ENCODE measurements at places on chromosomes 4 and X. TPM values are rescaled to one million over a fixed set of nuclear protein-coding genes. Genes with fewer than 3 reads are reported as not detected.

DNA sequence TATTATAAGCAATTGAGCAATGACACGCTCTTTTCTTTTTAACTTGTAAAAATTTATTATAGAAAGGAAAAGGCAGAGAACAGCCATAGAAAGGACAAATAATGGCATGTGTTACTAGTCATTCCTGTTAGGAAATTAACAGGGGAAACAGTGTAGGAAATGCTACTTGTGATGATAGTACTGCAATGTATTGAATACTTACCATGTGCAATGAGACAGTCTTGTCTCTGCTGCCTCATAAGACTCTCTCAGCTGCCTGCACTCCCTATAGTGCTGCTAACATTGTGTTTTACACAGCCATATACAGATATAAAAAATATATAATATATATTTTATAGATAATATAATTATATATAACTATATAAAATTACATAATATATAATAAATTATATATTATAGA lies 62.3 kb upstream of the SHOX start:
- H3K4me1 ChIP-seq, result no peaks in the 10 kb centered on the region
- H3K27me3 ChIP-seq, result no peaks in the 10 kb centered on the region
- DNase-seq, result no peak
- H3K27ac ChIP-seq, result no peak overlapping the region
- no peak overlapping the region for H3K4me3 ChIP-seq

The CLIC2 gene
- total RNA-seq, result 0.43 TPM

GRCh38 chr4:168515222-168516011 lies 18.6 kb downstream of the PALLD start:
- no peaks in the 10 kb centered on the region for H3K36me3 ChIP-seq
- H3K27ac ChIP-seq, result no peak overlapping the region
- peaks cover 23% of the 10 kb centered on the region for H3K4me1 ChIP-seq
- no peak overlapping the region for H3K4me3 ChIP-seq
- H3K27me3 ChIP-seq, result no peaks in the 10 kb centered on the region

GRCh38 chr4:87030755-87031441 lies 96.1 kb downstream of the AFF1 start:
- H3K36me3 ChIP-seq, result no peaks in the 10 kb centered on the region
- no peak for DNase-seq
- peaks cover 37% of the 10 kb centered on the region for H3K4me1 ChIP-seq
- H3K27ac ChIP-seq, result no peak overlapping the region
- H3K27me3 ChIP-seq, result no peaks in the 10 kb centered on the region
- H3K4me3 ChIP-seq, result no peak overlapping the region

DNA sequence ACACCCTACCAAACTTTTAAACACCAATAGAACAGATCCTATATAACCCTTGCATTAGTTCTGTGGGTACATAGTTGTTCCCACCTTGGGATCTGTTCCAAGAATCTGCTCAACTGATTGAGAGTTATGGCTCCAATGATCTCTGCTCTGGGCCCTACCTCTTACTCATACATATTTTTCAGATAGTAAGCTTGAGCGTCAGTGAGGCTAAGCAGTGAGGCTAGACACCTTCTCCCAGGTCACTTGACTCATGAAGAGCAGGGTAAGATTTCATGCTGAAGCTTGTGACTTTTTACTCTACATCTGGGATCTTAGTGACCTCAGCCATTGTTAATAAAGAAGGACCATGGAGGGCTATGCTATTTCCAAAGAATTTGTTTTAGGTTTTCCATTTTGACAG lies 23.1 kb upstream of the TNIP3 start:
- peaks cover 8% of the 10 kb centered on the region for H3K36me3 ChIP-seq
- H3K4me3 ChIP-seq, result no peak overlapping the region
- no peak overlapping the region for H3K27ac ChIP-seq
- peaks cover 68% of the 10 kb centered on the region for H3K4me1 ChIP-seq
- DNase-seq, result no peak
- no peaks in the 10 kb centered on the region for H3K27me3 ChIP-seq

- no peak for DNase-seq
- peaks cover 33% of the 10 kb centered on the region for H3K36me3 ChIP-seq
Observed at GRCh38 chr4:16217300-16218051, 8.8 kb downstream of the TAPT1 start.

- DNase-seq, result no peak
- no peaks in the 10 kb centered on the region for H3K27me3 ChIP-seq
- H3K27ac ChIP-seq, result no peak overlapping the region
Observed at GRCh38 chr4:93237521-93237920, 591.0 kb upstream of the ATOH1 start.

GRCh38 chr4:56424697-56425514 lies 10.5 kb downstream of the PPAT start:
- H3K27me3 ChIP-seq, result no peaks in the 10 kb centered on the region
- no peak overlapping the region for H3K4me3 ChIP-seq
- H3K4me1 ChIP-seq, result peaks cover 24% of the 10 kb centered on the region
- no peak overlapping the region for H3K27ac ChIP-seq

DNA sequence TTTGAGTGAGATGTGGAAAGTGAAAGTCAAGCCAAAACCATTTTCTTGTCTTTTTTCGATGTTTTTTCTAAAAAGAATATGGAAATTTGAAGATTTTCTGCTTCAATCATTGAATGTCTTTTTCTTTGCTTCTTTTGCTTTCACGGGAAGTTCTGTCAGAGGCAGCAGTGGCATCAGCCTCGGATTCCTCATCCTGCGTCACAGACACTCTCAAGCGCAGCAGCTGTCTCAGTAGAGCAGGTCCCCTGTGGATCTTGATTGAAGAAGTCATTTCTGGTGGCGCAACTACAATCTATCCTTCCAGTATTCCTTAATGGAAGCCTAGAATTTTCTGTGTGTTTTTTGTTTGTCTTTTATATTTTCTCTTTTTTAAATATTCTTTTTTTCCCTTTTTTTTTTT lies 52.7 kb upstream of the NEIL3 start:
- no peaks in the 10 kb centered on the region for H3K36me3 ChIP-seq
- no peak overlapping the region for H3K27ac ChIP-seq
- DNase-seq, result no peak
- no peaks in the 10 kb centered on the region for H3K4me1 ChIP-seq

- H3K27me3 ChIP-seq, result no peaks in the 10 kb centered on the region
- no peaks in the 10 kb centered on the region for H3K4me1 ChIP-seq
- no peak overlapping the region for H3K4me3 ChIP-seq
- DNase-seq, result no peak
- H3K27ac ChIP-seq, result no peak overlapping the region
- H3K36me3 ChIP-seq, result no peaks in the 10 kb centered on the region
Observed at GRCh38 chrX:57134702-57135101, 2.5 kb downstream of the SPIN2A start.

The TLR1 gene
- total RNA-seq, result 1.7 TPM

GRCh38 chr4:157896726-157897125 lies 276.1 kb downstream of the GASK1B start:
- no peak for DNase-seq
- H3K27me3 ChIP-seq, result no peaks in the 10 kb centered on the region
- H3K36me3 ChIP-seq, result no peaks in the 10 kb centered on the region
- no peak overlapping the region for H3K27ac ChIP-seq

The GYG2 gene
- not detected for total RNA-seq

The SPANXD gene
- total RNA-seq, result not detected

The HDX gene
- total RNA-seq, result 1.5 TPM

DNA sequence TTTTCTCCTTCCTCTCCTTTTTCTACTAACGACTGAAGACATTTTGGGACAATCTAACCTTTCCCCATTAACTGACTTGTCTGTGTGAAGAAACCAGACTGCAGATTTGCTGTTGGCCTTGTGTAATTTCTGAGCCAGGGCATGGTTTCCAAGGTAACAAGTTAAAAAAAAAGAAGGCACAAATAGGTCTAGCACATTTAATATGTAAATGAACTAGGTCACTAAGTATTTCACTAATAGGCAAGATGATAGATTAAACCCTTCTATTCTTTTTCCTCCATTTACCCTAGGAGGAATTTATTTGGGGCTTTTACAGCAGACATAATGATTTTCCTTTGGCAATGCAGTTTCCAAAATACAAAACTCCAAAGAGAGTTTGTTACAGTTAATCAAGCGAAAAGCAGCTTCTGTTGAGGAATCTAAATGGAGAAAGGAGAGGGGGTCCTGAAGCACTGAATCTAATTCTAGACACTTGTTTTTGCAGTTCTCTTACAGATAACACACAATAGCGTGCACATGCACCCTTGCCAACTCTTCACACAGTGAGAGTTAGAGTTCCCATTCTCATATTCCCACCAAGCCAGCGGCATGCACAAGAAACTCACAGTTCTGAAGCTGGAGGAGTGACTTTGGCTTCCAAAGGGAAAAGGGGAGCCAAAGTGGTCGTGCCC lies 72.0 kb downstream of the TSPAN5 start:
- no peaks in the 10 kb centered on the region for H3K36me3 ChIP-seq
- H3K27ac ChIP-seq, result no peak overlapping the region
- peaks cover 16% of the 10 kb centered on the region for H3K4me1 ChIP-seq
- H3K27me3 ChIP-seq, result no peaks in the 10 kb centered on the region
- DNase-seq, result no peak
- H3K4me3 ChIP-seq, result no peak overlapping the region

- H3K27ac ChIP-seq, result no peak overlapping the region
- H3K4me3 ChIP-seq, result no peak overlapping the region
- no peaks in the 10 kb centered on the region for H3K36me3 ChIP-seq
- H3K27me3 ChIP-seq, result peaks cover 9% of the 10 kb centered on the region
Observed at GRCh38 chr4:173584506-173584905, 54.5 kb upstream of the HAND2 start.

The PABPC1L2B gene
- total RNA-seq, result not detected
